ENCODE measurements at places on chromosomes 3 and 15. TPM values are rescaled to one million over a fixed set of nuclear protein-coding genes. Genes with fewer than 3 reads are reported as not detected.

GRCh38 chr3:186283651-186284348 lies 78.2 kb downstream of the DGKG start:
- no peak overlapping the region for H3K4me3 ChIP-seq
- no peaks in the 10 kb centered on the region for H3K36me3 ChIP-seq
- peaks cover 25% of the 10 kb centered on the region for H3K4me1 ChIP-seq
- no peak overlapping the region for H3K27ac ChIP-seq
- DNase-seq = no peak
- no peaks in the 10 kb centered on the region for H3K27me3 ChIP-seq

DNA sequence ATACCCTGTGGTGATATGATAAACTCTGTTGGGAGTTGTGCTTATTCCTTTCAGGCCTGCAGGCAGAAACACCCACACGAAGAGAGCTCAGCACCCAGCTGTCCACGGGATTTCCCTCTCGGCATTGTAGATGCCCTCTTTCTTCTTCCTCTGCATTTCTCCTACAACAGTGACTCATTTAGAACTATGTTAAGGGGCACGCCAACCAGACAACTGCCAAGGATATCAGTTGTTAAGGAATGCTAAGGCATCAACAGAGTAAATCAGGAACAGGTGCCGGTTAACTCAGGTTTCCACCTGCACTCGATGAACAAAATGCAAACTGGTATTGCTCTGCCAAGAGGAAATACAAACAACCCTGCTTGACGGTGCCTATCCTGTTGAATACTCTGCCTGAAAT lies 270.0 kb upstream of the PEX5L start:
- H3K36me3 ChIP-seq = no peaks in the 10 kb centered on the region
- H3K27me3 ChIP-seq = no peaks in the 10 kb centered on the region
- DNase-seq = no peak
- H3K27ac ChIP-seq = no peak overlapping the region

- H3K4me3 ChIP-seq = no peak overlapping the region
- no peak overlapping the region for H3K27ac ChIP-seq
- H3K27me3 ChIP-seq = no peaks in the 10 kb centered on the region
- no peaks in the 10 kb centered on the region for H3K4me1 ChIP-seq
- peaks cover 100% of the 10 kb centered on the region for H3K36me3 ChIP-seq
- no peak for DNase-seq
Measured at GRCh38 chr3:47854720-47855455, 52.0 kb downstream of the DHX30 start.

CCR8 gene
- total RNA-seq = not detected

SCG3 gene
- not detected for total RNA-seq

DNA sequence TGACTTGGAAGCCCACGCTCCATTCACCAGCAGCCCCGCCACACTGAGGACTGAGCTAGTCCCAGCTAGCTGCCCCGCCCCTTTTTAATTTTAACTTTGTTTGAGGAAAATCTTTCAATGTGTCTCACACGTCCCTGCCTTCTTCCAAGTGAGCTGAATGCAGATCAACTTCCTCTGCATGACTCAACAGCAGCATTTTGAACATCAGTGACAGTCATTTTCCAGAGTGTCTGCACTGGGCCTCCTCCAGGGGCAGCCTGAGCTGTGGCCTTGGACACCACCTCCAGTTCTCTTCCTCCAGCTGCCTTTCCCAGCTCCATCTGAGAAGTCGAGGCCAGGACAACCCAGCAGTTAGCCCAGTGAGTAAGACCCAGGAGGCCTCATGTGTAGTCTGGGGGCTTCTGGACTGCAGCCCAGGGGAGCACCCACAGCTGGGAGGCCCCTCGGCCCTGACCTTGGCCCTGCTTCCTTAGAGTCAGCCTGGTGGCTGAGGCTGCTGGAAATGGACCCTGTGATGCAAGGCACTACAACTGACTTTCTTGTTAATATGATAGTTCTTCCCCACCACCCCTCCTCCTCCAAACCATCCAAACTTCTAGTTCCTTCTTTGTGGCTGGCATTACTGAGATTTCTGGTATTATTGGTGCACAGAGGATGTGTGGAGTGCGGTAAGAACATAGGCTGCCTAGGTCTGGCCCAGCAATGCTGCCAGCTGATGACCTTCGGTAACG lies 21.4 kb upstream of the ESYT3 start:
- no peaks in the 10 kb centered on the region for H3K4me1 ChIP-seq
- DNase-seq = no peak
- peaks cover 13% of the 10 kb centered on the region for H3K27me3 ChIP-seq
- H3K4me3 ChIP-seq = no peak overlapping the region
- H3K36me3 ChIP-seq = no peaks in the 10 kb centered on the region

MME gene
- total RNA-seq = 2.0 TPM

DNA sequence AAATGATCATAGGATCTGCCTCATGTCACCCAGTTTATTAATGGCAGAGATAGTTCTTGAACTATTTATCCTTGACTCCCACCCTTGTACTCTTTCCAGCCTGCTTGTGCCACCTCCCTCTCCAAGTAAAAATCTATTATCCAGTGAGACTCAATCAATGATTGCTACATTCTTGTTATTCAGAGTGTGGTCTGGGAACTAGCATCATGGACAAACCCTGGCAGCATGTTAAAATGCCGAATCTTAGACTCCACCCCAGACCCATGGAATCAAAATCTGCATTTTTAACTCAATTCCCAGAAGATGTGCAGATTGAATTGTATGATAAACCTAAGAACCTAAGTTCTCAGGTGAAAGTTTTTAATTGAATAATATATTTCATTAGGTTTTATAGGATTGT lies 34.7 kb upstream of the PYDC2 start:
- no peaks in the 10 kb centered on the region for H3K36me3 ChIP-seq
- no peak for DNase-seq
- no peak overlapping the region for H3K27ac ChIP-seq

GRCh38 chr15:96117270-96117669 lies 213.2 kb upstream of the NR2F2 start:
- no peak overlapping the region for H3K27ac ChIP-seq
- H3K27me3 ChIP-seq = no peaks in the 10 kb centered on the region
- H3K4me3 ChIP-seq = no peak overlapping the region
- H3K4me1 ChIP-seq = no peaks in the 10 kb centered on the region
- no peak for DNase-seq
- H3K36me3 ChIP-seq = no peaks in the 10 kb centered on the region

DNA sequence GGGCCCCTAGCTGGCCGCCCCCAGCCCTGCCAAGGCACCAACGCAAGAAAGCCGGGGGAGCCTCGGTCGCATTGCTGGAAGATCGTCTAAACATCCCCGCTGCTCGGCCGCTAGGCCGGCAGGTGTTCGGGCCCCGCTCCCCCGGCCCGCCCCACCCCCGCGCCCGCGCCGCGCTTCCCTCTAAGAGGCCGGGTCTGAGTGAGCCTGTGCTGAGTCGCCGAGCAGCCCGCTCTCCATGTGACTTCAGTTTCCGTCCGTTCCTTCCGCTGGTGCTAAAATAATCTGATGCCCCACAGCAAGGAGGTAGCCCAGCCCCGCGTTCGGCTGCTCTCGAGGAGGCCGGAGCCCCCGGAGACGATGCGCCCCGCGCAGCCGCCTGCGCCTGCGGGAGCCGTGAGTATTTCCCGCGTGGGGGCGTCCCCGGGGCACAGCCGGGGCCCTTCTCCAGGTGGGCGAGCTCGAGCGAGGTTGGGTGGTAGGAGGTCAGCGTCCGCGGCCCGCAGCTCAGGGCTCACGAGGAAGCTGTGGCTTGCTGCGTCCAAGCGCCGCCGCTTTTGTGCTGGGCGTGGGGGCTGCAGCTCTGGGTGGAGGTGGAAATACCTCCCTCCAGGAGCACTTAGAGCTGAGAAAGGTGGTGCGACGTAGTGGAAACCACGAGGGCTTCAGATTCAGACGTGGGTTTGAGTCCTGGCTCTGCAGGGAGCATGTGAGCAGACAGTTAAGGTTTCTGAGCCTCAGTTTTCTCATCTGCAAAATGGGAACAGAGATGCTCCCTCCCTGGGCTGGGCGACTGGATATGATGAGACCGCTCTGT lies at the start of gene NRROS:
NRROS (plus strand) TSS at position 212 of the 814 bp plus-strand sequence. CDS start 14,846 bp downstream, outside the sequence.
- peak within 1 kb of the TSS; percentile 84 for H3K27ac ChIP-seq
- peak within 1 kb of the TSS; percentile 62 for H3K4me3 ChIP-seq
- peaks cover 7% of the 10 kb centered on the region for H3K27me3 ChIP-seq
- H3K36me3 ChIP-seq = no peaks in the 10 kb centered on the region

GRCh38 chr3:114011059-114011797 lies 45.1 kb downstream of the CCDC191 start:
- no peak overlapping the region for H3K4me3 ChIP-seq
- H3K4me1 ChIP-seq = no peaks in the 10 kb centered on the region
- DNase-seq = no peak

MELTF gene
- 3.8 TPM for total RNA-seq

DNA sequence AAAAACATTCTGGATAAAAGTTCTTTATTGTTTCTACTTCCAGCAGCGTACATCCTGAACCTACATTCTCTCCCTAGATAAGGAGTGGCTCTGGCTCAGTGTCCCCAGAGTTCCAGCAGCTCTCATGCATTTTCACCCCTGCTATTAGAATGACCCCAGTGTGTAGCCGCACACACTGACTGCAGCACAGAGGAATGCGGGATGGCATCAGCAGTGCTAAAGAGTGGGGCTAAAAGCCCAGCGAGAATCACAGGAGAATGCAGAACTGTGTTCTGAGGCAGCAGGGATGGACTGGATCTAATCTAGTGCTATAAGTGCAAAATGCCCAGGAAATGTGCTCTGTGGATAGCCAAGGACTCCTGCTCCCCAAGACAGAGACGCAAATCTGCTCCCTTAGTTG lies 66.4 kb upstream of the TJP1 start:
- no peaks in the 10 kb centered on the region for H3K27me3 ChIP-seq
- peaks cover 7% of the 10 kb centered on the region for H3K4me1 ChIP-seq
- DNase-seq = peak; percentile 53
- H3K4me3 ChIP-seq = no peak overlapping the region
- no peaks in the 10 kb centered on the region for H3K36me3 ChIP-seq

IQCF5 gene
- not detected for total RNA-seq

GRCh38 chr3:140408252-140408651 lies 269.6 kb upstream of the TRIM42 start:
- DNase-seq = no peak
- H3K4me1 ChIP-seq = no peaks in the 10 kb centered on the region
- no peak overlapping the region for H3K27ac ChIP-seq
- H3K27me3 ChIP-seq = no peaks in the 10 kb centered on the region
- no peaks in the 10 kb centered on the region for H3K36me3 ChIP-seq

GRCh38 chr3:107833722-107834416 lies 257.0 kb downstream of the CD47 start:
- H3K27ac ChIP-seq = no peak overlapping the region
- H3K36me3 ChIP-seq = no peaks in the 10 kb centered on the region
- no peaks in the 10 kb centered on the region for H3K4me1 ChIP-seq

DNA sequence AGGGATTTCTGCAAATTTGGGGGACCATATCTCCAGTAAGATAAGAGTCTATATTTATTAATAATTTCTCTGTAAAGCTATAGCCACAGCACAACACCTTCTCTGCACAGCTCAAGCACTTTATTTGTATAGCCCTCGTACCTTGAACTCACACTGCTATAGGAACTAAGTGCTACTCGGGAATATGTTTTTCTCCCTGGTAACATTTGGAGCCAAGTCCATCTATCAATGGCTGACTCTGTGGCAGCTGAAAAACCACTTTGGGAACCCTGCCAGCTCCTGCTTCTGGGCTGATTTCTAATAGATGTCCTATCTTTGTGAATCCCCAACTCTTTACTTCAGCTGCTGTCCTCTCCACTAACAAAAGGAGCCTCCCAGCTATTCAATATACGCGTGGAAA lies 298.5 kb downstream of the GBE1 start:
- no peaks in the 10 kb centered on the region for H3K27me3 ChIP-seq
- no peaks in the 10 kb centered on the region for H3K4me1 ChIP-seq
- H3K27ac ChIP-seq = no peak overlapping the region
- no peaks in the 10 kb centered on the region for H3K36me3 ChIP-seq
- DNase-seq = no peak
- no peak overlapping the region for H3K4me3 ChIP-seq

ACTL6A gene
- total RNA-seq = 14.7 TPM

DNA sequence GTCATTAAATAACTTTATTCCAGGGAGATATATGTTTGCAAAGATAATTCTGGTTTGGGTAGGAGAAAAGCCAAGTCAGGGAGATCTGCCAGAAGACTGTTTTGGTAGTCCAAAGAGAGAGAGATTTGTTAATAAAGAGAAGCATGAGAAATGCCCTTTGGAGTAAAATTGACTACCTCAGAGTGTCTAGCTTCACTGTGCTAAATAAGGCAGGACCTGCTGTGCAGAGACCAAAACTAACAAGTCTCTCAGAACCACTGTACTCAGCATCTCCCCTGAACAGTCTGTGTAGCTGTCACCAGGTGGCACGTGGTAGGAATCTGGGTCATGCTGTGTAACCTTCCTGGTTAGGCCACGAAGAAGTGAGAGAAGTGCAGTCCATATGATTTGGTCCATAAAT lies 31.6 kb upstream of the SLC35G2 start:
- H3K36me3 ChIP-seq = no peaks in the 10 kb centered on the region
- H3K4me3 ChIP-seq = no peak overlapping the region
- peak; percentile 32 for DNase-seq

GRCh38 chr3:165390166-165390565 lies 194.0 kb upstream of the SLITRK3 start:
- H3K27me3 ChIP-seq = no peaks in the 10 kb centered on the region
- no peak for DNase-seq
- no peak overlapping the region for H3K4me3 ChIP-seq
- no peaks in the 10 kb centered on the region for H3K4me1 ChIP-seq
- H3K36me3 ChIP-seq = no peaks in the 10 kb centered on the region

DNA sequence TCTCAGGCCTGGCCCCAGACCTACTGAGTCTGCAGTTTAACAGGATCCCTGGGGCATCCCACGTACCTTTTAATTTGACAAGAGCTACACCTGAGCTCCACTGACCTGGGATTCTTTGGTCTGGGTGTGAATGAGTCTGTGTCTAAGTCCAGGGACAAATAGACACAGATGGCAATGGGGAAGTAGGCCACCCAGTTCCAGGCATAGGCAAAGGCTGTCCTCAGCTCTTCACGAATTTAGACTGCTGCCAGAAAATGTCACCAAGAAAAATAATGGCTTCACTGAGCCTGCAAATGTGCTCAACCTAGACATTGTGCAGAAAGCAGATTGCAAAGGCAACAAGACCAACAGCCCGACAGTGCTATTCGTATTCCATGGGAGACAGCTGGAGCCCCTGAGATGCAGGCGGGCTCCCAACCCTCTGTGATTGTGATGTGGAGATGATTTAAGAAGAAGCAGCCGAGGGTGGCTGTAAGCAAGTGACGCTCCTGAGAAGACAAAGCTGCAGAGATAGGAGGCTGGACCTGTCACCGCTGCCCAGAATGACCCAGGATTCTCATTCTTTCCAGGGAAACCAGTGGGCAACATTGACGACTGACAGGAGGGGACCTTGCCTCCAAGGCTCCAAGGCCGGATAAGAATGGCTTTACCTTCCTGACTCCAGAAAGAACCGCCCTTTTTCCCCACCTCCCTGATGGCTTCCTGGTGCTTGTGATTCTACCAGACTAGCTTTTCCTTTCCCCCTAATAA lies 39.8 kb upstream of the IREB2 start:
- H3K4me1 ChIP-seq = peaks cover 7% of the 10 kb centered on the region
- DNase-seq = no peak
- no peaks in the 10 kb centered on the region for H3K36me3 ChIP-seq
- H3K27ac ChIP-seq = no peak overlapping the region
- no peak overlapping the region for H3K4me3 ChIP-seq

DNA sequence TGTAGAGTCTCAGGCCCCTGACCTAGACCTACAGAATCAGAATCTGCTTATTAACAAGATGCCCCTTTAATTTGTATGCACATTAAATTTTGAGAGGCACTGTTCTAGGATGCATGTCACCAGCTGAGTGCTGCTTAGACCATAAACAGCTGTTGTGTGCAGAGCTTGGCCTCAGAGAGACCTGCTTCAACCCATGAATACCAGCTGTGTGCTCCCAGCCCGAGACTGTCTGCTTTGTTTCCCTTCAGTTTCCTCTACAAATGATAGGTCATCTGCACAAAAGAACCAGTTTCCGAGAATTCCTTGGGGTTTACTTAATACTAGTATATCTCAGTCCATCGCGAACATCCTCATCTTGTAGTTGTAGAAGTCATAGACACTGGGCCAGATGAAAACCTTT lies 158.5 kb upstream of the PFN2 start:
- H3K27me3 ChIP-seq = no peaks in the 10 kb centered on the region
- DNase-seq = no peak
- no peaks in the 10 kb centered on the region for H3K4me1 ChIP-seq

All from stomach (tissue), 19 donors.